ENCODE measurements at places on chromosomes 12 and 14.

DNA sequence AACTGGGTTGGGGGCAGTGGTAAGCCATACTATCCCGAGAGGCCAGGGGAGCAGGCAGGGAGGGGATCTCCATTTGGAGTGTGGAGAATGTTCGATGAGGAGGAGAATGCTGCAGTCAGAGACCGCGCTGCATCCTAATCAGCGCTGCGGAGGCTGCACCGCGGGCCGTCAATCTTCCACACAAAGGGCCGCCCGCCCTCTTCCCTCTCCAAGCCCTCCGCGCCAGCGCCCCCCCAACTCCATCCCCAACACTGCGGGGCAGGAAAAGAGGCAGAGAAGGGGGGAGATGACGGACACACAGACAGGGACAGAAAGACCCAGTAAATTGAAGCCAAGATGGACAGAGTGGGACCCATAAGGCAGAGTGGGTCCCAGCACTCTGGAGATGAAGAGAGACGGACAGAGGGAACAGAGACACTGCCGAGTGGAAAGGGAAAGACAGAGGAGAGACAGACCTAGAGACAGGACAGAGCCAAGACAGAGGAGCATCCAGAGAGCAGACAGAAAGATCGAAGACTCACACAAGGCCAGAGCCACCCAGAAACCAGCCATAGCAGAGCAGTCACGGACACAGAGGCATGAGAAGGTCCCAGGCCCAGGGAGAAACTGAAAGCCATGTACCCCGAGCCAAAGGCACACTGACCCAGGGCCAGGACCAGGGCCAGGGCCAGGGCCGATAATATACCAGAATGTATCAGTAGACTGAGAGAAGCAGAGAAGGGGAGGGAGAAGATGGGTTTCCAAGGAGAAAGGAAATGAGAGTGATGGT lies 3.5 kb downstream of the CISTR start:
- no peak for DNase-seq

GRCh38 chr14:22870811-22871223 lies 723 bp upstream of the LRP10 start:
- no peak for DNase-seq

- DNase-seq, result no peak
Measured at GRCh38 chr14:55665067-55665675, 85.2 kb downstream of the KTN1 start.

DNA sequence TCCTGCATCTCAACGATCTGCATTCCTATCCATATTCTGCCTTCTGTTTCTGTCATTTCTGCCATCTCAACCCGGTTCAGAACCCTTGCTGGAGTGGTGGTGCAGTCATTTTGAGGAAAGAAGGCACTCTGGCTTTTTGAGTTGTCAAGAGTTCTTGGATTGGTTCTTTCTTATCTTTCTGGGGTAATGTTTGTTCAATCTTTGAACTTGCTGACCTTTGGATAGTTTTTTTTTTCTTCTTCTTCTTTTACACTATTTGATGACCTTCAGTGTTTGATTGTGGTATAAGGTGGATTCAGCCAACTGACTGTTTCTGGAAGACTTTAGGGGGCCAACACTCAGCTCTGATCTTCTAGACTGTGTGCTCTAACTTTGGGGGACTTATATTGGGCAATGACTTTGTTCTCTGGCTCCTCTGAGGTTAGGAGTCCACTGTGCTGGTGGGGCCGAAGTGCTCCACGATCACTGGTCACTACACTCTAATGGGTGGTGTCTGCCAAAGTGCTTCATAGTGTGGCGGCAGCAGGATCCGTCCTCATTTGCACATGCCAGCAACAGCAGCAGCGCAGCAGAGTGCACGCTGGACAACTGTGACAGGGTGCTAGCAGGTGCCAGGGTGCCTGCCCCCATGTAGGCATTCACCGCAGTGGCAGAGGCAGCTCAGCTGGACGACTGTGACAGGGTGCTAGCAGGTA lies 255.8 kb downstream of the FBXL14 start:
- DNase-seq, result no peak

GRCh38 chr12:118645219-118645618 lies 268.9 kb downstream of the SUDS3 start:
- DNase-seq, result no peak

GRCh38 chr14:99879401-99880295 lies 86.4 kb downstream of the EML1 start:
- DNase-seq, result no peak

- peak; percentile 20 for DNase-seq
Measured at GRCh38 chr14:51328064-51328771, 88.2 kb downstream of the TMX1 start.

- DNase-seq, result no peak
Measured at GRCh38 chr14:66383771-66384170, 102.4 kb upstream of the CCDC196 start.

DNA sequence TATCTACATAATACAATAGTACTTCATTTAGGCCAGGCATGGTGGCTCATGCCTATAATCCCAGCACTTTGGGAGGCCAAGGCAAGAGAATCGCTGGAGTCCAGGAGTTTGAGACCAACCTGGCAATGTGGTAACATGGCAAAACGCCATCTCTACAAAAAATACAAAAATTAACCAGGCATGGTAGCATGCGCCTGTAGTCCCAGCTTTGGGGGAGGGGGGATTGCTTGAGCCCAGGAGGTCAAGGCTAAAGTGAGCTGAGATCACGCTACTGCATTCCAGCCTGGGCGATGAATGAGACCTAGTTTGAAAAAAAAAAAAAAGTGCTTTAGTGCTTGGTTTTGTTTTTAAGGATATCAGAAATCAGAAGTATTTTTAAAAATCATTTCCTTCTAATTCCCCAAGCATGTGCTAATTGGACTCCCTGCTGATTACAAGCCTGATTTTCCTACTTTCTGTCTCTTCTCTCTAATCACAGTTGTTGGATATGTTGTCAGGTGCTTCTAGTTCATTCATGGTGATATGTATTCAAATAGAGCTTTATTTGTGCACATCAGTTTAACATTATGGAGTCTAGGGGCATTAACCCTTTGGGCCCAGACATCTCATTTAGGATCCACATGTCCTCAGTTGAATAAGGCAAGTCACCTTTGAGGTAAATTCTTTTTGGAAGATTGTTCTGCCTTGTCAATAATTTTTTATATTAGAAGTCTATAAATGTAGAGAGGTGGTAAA lies 7.0 kb upstream of the KRAS start:
- DNase-seq, result no peak

DNA sequence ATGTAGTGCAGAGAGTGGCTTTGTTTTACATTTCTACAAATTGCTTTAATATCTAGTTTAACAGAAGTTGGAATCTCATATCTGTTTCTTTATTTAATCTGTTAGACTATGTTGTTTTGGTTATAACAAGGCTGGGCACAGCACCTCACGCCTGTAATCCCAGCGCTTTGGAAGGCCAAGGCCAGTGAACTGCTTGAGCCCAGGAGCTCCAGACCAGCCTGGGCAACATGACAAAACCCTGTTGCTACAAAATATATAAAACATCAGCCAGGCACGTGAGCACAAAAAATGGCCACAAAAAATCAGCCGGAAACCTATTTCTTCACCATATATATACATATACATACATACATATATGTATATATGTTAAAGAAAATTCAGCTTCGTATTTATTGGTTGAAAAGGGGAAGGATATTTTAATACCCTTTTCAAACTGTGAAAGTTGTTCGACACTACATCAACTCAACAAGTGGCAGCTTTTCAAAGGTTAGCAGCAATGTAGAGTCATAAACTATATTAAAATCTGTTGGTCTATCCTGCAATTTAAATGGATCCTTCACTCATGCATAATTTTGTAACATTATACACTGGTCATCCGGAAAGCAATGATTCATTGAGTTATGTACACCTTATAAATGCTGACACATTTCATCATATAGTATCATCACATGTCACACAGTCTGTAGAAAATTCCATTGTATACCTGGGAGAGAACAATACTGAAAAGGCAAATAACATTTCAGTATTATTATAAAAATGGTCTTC lies 7.1 kb downstream of the NR2C1 start:
- no peak for DNase-seq

GRCh38 chr12:15608941-15609340 lies 180.2 kb downstream of the EPS8 start:
- DNase-seq, result no peak

- DNase-seq, result no peak
Measured at GRCh38 chr12:30977537-30978349, 51.2 kb downstream of the TSPAN11 start.

DNA sequence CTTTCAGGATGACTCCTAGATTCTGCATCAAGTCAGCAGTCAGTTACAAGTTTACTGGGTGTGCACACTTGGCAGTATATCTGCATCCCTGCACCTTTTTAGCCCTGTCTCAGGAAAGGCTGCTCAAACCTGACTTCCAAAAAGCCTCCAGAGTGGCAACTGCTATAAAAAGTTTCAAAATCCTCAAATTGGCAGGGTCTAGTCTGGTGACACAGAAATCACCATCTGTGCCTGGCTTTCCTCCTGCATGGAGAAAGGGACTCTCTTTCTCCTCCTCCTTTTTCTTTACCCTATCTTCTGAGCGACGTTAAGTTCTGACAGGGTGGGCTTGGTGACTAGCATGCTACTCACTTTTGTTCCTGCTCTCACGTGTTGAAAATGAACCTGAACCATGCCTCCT lies 679.5 kb downstream of the C12orf50 start:
- no peak for DNase-seq

DNA sequence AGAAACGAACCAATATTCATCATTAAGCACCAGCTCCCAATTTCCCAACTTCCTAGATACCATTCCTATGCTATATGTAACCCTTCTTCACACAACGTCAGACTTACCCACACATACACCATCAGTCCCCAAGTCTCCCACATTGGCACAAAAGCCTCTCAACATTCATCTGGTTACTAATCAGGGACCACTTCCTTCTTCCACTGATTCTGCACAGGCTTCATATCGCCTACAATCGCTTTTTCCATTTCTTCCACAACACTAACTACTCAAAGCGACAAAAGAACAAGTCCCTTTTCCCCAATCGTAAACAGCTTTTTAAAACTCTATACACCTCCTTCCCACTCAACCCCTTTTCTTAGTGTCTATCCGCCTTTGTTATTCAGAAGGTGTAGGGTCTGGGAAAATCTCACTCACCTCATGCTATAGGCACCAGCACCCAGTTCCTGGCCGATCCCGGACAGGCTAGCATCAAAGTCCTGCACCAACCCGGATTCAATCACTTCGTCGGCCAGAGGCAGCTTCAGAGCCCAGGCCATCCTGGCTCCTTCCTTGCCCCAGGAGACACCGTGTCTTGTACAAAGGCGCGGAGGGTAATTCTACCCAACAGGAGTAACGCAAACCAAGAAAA lies 936 bp downstream of the TFCP2 start:
- DNase-seq, result no peak

- no peak for DNase-seq
Measured at GRCh38 chr12:58773986-58774385, 146.3 kb downstream of the LRIG3 start.

DNA sequence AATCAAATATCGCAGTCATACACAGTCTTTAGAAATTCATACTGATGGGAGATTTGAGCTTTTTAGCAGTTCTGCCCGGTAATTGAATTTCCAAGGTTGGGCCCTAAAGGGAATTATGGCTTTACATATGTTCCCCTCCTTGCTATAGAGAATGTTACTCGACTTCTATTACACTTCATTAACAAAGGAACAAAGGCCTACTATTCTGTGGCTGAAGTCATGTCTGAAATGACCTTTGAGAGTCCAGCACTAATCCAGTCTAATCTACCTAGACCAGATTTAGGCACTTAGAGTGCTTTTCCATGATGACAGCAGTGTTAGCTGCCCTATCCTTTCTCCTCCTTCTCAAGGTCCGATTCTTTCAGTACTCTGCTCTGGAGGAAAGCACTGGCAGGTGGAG lies 305.3 kb downstream of the MED13L start:
- no peak for DNase-seq

GRCh38 chr12:67562513-67563287 lies 85.8 kb upstream of the DYRK2 start:
- no peak for DNase-seq

- DNase-seq, result no peak
Measured at GRCh38 chr14:58566979-58567378, 70.8 kb upstream of the DACT1 start.

- DNase-seq, result no peak
Measured at GRCh38 chr14:39212693-39213092, 21.0 kb upstream of the MIA2 start.

GRCh38 chr14:94689985-94690400 lies 77.8 kb downstream of the SERPINA3 start:
- DNase-seq, result no peak

GRCh38 chr12:14773685-14774073 lies 29.6 kb downstream of the WBP11 start:
- no peak for DNase-seq

DNA sequence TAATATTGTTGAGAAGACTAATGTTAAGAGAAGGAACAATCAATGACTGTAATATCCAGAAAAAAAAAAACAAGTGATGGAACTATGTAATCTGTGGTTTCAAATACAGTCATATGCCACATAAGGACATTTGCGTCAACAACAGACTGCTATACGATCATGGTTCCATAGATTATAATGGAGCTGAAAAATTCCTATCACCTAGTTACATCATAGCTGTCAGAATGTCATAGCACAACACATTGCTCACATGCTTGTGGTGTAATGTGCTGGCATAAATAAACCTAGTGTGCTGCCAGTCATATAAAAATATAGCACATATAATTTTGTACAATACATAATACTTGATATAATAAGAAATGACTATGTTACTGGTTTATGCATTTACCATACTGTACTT lies 653.5 kb downstream of the TRHDE start:
- DNase-seq, result no peak

GRCh38 chr12:88388566-88389540 lies 191.4 kb downstream of the KITLG start:
- DNase-seq, result no peak

DNA sequence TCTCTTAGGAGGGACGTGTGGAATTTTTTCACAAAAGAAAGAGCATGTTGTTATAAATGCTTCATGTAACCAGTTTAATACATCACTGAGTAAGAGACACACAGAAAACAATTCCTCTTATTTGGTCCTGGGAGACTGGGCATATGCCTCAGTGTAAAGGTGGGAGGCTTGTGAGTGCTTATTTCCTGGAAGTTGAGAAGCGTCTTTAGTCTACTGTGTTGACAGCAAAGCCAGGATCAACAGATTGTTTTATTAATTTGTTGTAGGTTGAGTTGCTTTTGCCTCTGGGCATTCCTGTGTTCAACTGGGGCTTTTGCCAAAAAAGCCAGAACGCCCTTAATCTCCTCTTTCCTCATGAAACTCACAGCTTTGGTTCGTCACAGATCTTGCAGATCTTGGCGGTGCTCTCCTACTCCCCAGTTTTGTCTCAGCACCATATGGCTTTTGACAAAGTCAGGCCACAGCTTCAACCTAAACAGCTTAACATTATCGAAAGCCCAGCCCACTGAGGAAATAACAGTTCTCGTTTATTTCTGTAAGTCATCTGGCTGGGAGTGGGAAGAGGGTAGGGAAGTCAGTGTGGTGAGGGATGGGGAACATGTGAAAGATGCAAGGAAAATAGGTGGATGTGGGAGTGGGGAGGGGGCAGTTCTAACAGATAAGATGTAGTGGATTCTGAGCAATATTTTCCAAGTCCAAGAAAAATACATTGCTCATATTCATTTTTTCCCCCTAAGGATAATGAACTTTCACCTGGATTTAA lies 227.2 kb downstream of the DACT1 start:
- no peak for DNase-seq

- no peak for DNase-seq
Measured at GRCh38 chr14:93648440-93649168, 139.7 kb downstream of the PRIMA1 start.

- DNase-seq, result no peak
Measured at GRCh38 chr14:97490521-97491070, 693.4 kb downstream of the VRK1 start.

Measured in stimulated activated CD4-positive, alpha-beta T cell treated with anti-CD3 and anti-CD28 coated beads, Interleukin-12 subunit alpha, Interleukin-12 subunit beta, amount 100 ng/mL, for 24 hours (primary cell).